ENCODE measurements at places on chromosomes 16 and 17. TPM values are rescaled to one million over a fixed set of nuclear protein-coding genes. Genes with fewer than 3 reads are reported as not detected.

Gene MYH13
- 0.04 TPM for polyA plus RNA-seq

Gene MYL4
- 5.0 TPM for polyA plus RNA-seq

Gene KCTD19
- 0.40 TPM for polyA plus RNA-seq

Gene LLGL2
- polyA plus RNA-seq: 149 TPM

Gene KRT40
- 0.07 TPM for polyA plus RNA-seq

Gene GPRC5C
- polyA plus RNA-seq: 38.8 TPM

Gene CDH13
- polyA plus RNA-seq: 17.1 TPM

Gene NOD2
- 0.67 TPM for polyA plus RNA-seq

Gene KRT17
- 1.1 TPM for polyA plus RNA-seq

Gene RNF222
- 0.13 TPM for polyA plus RNA-seq

Gene AHSP
- polyA plus RNA-seq: 11.8 TPM

GRCh38 chr16:12661656-12662172, 142.0 kb downstream of the CPPED1 start:
- DNase-seq: peak; percentile 55

DNA sequence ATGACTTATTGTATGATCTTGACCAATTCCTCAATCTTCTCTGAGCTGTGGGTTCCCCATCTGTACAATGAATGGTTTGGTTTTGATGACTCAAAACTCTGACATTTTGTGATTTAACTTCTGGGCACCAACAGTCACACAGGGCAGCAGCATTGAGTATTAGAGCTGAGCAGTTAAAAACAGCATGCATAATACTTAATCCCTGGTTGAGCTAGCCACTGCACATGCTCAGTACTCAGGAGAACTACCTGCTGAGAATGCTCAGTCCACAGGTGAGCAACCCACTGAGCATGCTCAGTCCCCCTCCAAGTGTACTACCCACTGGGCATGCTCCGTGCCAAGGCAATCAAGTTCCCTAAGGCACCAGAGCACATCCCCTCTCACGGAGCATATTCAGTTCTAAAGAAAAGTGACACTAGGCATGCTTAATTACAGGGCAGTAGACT, 68.7 kb downstream of the AIPL1 start:
- no peak for DNase-seq

DNA sequence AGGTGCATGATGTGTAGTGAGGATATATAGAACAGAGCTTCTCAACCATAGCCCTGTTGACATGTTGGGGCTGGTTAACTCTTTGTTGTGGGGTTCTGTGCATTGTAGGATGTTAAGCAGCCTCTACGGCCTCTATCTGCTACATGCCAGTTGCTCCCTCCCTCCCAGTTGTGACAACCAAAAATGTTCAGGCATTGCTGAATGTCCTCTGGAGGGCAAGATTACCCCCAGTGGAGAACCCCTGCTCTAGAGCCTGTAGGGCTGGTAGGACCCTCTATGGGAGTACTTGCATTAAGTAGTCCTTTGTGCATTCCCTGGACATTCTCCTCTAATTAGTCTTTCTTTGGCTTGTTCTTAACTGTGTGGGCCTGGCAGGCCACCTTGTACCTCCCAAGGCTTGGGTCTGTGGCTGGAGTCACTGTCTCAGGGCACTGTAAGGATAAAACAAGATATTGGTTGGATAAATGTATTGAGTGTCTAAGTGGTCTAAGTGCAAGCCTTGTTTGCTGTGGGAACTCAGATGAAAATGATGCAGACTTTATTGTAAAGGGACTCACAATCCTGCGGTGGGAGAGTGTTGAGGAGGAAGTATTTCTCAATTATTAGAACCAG, 19.8 kb upstream of the MYO1D start:
- DNase-seq: no peak

DNA sequence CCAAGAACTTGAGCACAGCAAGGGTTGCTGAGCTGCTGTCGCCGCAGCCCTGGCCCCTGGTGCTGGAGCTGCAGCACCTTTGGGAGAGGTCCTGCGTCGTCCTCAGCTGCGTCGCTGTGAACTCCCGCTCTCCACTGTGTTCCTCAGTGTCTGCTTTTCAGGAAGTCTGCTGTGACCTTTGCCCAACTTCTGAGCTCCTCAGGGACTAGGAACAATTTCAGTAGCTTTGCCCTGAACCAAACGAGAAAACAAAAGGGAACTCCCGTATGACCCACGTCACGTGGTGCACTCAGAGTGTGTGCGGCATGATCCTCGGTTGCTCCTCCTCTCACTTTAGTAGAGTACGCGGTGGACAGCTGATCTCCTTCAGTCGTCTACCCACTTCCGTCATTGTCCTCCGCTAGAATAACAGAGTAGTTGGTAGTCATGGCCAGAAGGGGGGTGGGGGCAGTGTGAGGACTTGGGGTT, 44.2 kb downstream of the WDR45B start:
- DNase-seq: peak; percentile 63

DNA sequence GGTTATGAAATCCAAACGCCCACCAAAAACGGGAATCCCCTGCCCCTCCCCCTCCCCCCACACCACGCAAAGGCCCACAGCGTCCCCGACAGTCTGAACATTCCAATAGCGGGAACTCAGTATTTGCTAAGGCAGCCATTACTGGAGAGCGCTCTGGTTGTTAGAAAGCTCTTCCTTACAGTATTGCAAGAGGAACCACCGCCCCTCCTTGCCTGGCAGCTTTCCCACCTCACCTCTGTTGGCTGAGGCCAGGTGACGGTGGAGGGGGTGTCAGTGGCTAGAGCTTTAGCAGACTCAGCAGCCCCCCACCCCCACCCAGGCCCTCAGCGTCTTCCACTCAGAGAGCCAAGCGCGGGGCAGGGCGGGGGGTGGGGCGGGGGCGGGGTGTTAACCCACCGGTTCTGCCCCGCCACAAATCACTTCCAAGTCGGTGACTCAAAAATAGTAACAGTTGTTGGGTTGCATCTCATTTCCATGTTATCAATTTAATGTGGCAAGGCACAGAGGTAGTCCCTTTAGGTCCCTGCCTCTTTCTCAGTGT, 2.2 kb upstream of the PLEKHH3 start:
- peak; percentile 70 for DNase-seq

- no peak for DNase-seq
Measured at GRCh38 chr17:5971969-5972368, 98.2 kb upstream of the WSCD1 start.

DNA sequence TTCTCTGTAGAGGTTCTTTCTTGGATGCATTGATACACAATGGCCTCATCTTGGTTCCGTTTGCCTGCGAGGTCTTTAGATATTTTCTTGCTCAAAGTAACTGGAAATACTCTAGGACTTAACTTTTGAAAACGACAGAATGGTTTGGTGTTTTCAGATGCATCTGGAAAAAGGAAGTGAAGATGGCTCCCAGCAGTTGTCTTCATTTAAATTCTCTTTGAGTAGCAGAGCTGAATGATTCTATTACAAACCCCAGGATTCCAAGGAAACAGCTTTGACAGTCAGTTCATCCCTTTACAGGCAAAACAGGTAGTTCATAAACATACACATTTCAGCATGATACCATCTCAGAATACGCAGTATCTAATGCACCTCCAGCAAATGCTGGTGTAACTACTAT, 54.8 kb downstream of the PSMD12 start:
- no peak for DNase-seq

DNA sequence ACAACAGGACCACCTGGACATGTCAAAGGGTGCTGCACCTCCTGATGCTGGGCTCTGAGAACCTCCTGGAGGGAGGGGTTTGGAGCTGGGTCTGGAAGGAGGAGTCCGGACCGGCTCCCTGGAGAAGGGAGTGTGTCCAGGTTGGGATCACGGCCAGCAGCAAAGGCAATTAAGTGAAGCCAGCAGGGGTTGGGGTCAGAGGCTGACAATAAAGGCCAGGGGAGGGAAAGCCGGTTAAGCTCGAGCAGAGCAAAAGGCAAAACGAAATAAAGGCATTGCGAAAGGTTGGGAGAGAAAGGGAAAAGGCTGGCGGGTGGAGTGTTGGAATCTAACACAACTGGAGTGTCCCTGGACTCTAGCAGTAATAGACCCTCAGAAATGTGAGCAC, 992 bp upstream of the CACNG4 start:
- no peak for DNase-seq

GRCh38 chr16:48623304-48624016, 13.5 kb upstream of the N4BP1 start:
- peak; percentile 95 for DNase-seq

DNA sequence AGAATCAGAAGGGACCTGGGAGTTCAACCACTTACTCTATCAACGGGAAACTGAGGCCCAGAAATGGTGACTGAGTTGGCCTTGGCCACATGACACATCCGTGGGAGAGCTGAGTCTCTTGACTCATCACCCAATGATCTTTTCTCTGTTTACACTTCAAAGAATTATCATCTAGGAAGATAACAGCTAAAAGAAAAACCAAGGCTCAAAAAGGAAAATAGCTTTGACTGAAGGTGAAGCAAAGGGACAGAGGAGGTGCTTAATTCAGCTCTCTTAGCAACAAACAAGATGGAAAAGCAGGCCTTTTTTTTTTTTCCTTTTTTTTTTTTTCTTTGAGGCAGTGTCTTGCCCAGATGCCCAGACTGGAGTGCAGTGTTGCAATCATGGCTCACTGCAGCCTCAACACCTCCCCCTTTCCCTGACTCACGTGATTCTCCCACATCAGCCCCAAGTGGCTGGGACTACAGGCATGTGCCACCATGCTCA, 16.7 kb downstream of the ERCC4 start:
- peak; percentile 69 for DNase-seq

DNA sequence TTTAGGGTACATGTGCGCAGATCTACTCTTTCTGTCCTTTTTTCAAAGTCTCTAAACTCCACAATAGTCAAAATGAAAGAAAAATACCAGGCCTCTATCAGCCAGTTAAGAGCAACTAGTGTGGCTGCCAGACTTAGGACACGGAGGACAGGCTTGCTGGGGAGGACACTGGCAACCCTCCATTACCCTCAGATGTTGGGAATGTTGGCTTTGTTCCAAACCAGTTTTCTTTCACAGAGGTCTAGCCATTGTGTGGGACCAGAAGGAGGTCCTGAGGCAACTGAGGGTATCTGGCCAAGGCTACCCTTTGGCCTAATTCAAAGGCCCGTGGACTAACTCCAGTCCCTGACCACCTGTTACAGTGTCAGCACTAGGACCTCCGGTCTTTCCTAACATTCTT, 51.2 kb upstream of the MED9 start:
- no peak for DNase-seq

- DNase-seq: no peak
Measured at GRCh38 chr16:65788434-65789140, 577.9 kb upstream of the CDH5 start.

DNA sequence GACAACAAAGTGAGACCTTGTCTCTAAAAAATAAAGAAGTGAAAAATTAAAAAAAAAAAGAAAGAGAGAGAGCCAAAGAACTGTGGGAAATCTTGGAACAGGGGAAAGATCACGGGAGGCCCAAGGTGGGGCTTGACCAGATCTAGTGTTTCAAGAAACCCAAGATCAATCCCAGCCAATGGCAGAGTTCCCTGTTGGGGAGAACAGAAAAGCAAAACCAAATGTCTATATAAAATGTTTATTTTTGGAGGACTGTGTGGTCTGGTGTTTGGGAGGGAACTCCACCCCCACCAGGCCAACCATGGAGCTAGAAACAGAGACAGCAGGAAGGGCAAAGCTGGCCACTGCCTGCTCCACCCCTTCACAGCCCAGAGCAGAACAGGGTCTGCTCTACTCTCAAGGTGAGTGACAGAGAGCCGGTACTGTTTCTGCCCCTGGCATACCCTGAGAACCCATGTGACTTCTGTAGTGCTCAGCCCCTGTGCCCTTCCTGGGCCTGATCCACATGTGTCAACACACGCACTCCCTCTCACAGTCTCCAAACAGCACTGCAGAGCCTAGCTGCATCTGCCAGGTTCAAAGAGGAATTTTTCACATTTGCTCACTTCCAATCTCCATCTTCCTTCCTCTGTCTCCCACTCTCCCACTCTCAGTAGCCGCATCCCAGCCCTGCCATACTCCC, 3.7 kb downstream of the TMEM101 start:
- no peak for DNase-seq

DNA sequence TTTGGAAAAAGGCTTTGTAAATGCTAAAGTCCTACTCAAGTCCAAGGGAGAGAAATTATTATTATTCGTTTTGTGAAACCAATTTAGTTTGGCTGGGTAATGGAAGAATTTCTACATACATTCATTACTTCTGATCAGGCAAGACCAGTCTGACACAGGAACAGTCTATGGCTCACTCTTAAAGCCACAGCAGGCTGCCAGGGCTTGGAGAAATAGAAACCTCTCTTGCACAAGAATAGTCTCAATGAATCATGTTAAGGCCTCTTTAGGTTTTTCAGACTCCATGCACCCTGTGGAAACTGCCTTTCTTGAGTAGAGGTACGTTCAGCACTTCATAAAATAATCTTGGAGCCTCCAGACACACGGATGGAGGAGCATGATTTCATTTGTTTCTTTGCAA, 167.7 kb downstream of the IRX3 start:
- DNase-seq: no peak

GRCh38 chr17:36755586-36755985, 154.2 kb downstream of the MRM1 start:
- no peak for DNase-seq

- DNase-seq: no peak
Measured at GRCh38 chr16:26220894-26221293, 529.1 kb downstream of the HS3ST4 start.

- peak; percentile 77 for DNase-seq
Measured at GRCh38 chr17:35433075-35433894, 985 bp upstream of the SLFN12 start.

GRCh38 chr16:89484041-89484501, 6.3 kb downstream of the ANKRD11 start:
- no peak for DNase-seq

GRCh38 chr16:2816751-2817339, at the start of gene PRSS21:
Gene PRSS21 (plus strand): TSS chr16:2817237. CDS start chr16:2817269, 32 bp downstream.
- DNase-seq: no peak

All from large intestine (tissue), 12 donors.